GM23248 (cell line): ENCODE measurements at places on chromosomes 4 and X. TPM values are rescaled to one million over a fixed set of nuclear protein-coding genes. Genes with fewer than 3 reads are reported as not detected.
A peak's percentile ranks its signal among the peaks of the same experiment; 100 is the strongest.

The SPANXN3 gene
- not detected in 2 replicates for total RNA-seq

The SOX3 gene
- not detected in 2 replicates for total RNA-seq

The IL2RG gene
- total RNA-seq, result not detected in 2 replicates

The GC gene
- total RNA-seq, result not detected in 2 replicates

The GUCY1A1 gene
- total RNA-seq, result not detected in 2 replicates

The CEP135 gene
- 3.2 and 6.6 TPM in 2 replicates for total RNA-seq

The RNF128 gene
- total RNA-seq, result 0.54 TPM in 1 of 2 replicates, not detected in the other

The CT83 gene
- not detected in 2 replicates for total RNA-seq

The CCDC120 gene
- 0.22 TPM in 1 of 2 replicates, not detected in the other for total RNA-seq

GRCh38 chr4:94416335-94416734 is 35.4 kb upstream of the PDLIM5 start:
- DNase-seq, result no peak

DNA sequence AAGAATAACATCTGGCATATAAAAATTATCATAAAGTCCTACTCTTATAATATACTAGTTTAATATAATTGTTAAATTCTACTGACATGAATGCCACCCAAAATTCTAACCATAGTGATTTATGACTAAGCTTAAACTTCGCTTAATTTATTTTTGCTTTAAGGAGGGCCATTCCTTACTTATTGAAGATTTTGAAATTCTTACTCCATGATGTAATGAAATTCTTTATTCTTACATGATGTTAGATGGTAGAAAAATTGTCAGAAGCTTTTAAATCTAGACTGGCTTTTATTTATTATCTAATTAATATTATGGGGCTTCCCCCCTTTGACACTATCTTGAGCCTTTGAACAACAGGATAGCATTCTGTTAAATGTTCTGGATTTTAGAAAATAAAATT is 19.5 kb upstream of the SUPT20HL2 start:
- DNase-seq, result no peak

GRCh38 chrX:153725832-153726285 is 1.2 kb downstream of the ABCD1 start:
- DNase-seq, result peak; percentile 36

GRCh38 chr4:625631-626161 is 323 bp downstream of the PDE6B start:
- DNase-seq, result no peak

DNA sequence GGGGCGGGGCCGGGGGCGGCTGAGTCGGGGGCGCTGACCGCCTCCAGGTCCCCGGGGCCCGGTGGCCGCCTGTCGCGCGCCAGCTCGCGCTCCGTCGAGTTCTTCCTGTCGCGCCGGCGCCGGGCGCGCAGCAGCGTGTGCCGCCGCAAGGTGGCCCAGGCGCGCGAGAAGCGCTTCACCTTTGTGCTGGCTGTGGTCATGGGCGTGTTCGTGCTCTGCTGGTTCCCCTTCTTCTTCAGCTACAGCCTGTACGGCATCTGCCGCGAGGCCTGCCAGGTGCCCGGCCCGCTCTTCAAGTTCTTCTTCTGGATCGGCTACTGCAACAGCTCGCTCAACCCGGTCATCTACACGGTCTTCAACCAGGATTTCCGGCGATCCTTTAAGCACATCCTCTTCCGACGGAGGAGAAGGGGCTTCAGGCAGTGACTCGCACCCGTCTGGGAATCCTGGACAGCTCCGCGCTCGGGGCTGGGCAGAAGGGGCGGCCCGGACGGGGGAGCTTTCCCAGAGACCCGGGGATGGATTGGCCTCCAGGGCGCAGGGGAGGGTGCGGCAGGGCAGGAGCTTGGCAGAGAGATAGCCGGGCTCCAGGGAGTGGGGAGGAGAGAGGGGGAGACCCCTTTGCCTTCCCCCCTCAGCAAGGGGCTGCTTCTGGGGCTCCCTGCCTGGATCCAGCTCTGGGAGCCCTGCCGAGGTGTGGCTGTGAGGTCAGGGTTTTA is 1.5 kb downstream of the ADRA2C start:
- no peak for DNase-seq

DNA sequence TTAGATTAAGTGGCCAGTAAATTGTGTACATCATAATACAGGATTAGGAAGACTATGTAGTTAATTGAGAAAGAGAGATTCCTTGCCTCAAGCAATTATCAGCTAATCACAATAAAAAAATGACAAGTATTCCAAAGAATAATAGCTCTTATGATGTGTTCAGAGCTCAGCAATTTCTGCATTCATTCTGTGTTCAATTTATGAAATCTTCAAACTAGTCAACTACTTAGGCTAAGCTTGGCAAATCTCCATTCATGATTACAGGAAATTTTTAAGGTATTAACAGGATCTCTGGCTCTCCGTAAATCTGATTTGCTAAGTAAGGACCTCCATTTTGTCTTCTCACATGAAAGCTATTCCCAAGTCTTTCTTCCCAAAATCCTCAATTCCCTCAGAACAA is 256.9 kb upstream of the TEX13A start:
- DNase-seq, result no peak
